ENCODE measurements at places on chromosomes 7 and 10. TPM values are rescaled to one million over a fixed set of nuclear protein-coding genes. Genes with fewer than 3 reads are reported as not detected.
A peak's percentile ranks its signal among the peaks of the same experiment; 100 is the strongest.

- H3K36me3 ChIP-seq, result peaks cover 4% of the 10 kb centered on the region
- no peaks in the 10 kb centered on the region for H3K27me3 ChIP-seq
- DNase-seq, result no peak
- no peaks in the 10 kb centered on the region for H3K4me1 ChIP-seq
- H3K4me3 ChIP-seq, result no peak overlapping the region
Measured at GRCh38 chr10:49089152-49089551, 26.2 kb downstream of the VSTM4 start.

- no peaks in the 10 kb centered on the region for H3K36me3 ChIP-seq
- no peak overlapping the region for H3K27ac ChIP-seq
- no peaks in the 10 kb centered on the region for H3K27me3 ChIP-seq
- H3K4me1 ChIP-seq, result no peaks in the 10 kb centered on the region
- no peak overlapping the region for H3K4me3 ChIP-seq
Measured at GRCh38 chr7:64636386-64636785, 29.5 kb upstream of the ZNF107 start.

DNA sequence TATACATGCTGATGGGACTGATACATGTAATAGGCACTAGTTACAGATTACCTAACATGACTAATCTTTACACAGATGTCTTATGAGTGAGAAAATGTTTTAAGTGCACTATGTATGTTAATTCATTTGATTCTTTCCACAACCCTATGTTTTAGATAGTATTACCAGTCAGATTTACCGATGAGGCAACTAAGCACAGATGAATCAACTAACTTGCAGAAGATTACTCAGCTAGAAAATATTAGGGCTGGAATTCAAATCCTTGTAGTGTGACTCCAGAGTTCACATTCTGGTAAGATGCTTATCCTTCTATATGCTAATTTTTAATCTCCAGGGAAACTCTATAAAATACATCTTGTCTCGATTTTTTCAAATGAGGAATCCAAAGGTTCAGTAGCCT, 964.9 kb downstream of the REEP3 start:
- DNase-seq, result no peak
- no peak overlapping the region for H3K27ac ChIP-seq
- H3K27me3 ChIP-seq, result no peaks in the 10 kb centered on the region
- no peaks in the 10 kb centered on the region for H3K36me3 ChIP-seq

DNA sequence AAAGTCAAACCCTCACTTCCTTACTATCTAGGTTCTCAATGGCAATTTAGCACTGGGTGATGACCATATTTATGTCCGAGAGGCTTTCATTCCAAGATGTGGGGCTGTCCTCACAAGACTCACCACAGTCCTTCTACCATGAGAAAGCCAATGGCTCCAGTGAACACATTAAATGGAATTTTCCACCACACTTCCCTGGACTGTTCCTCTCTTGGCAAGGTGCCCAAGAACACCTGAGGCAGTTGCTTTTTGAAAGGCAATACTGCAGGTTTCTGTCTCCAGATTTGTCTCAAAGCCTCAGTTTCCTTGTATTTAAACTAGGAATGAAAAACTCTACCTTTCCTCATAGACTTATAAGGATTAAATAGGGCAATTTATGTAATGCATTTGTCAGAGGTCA, 24.2 kb downstream of the AFAP1L2 start:
- H3K27me3 ChIP-seq, result no peaks in the 10 kb centered on the region
- no peaks in the 10 kb centered on the region for H3K4me1 ChIP-seq
- no peak for DNase-seq
- H3K4me3 ChIP-seq, result no peak overlapping the region
- H3K27ac ChIP-seq, result no peak overlapping the region

DNA sequence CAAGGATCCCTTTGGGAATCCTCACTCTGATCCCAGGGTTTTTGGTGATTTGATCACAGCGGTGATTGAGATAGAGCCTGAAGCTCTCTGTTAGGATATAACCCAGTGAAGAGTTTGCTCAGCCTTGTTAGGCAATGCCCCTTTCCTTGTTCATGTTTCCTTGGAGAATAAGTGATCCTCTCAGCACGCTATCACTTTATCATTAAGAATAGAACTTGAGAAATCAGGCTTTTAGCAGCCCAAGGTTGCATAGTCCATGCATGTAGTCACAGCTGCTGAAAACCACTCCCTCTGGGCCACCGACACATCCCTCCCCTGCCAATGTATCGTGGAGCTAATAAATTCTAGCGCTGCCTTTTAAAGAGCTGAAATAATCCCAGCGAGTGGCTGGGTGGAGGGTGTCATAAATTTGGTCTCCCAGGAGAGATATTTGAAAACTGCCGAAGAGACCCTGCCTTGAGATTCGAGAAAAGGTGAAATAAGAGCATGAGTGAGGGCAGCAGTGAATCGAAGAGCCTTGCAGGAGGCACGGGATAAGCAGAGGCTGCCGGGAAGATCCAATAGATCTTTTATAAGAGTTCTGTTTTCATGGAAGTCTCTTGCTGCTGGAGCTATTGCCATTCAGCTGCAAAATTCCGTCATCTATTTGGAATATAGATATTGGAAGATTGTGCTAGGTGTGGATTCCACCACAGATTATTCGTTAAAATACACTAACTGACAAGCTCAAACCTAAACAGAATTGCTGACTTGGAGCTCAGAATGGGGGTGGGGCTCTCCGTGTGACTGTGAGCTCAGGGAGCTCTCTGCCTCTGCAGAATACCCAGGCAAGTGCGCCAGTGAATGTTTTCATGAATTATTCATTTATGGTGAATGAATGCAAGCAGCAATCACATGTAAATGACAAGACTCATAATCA, 249.8 kb downstream of the TRIL start:
- no peaks in the 10 kb centered on the region for H3K27me3 ChIP-seq
- no peaks in the 10 kb centered on the region for H3K36me3 ChIP-seq
- H3K27ac ChIP-seq, result no peak overlapping the region

GRCh38 chr7:44977304-44977958, 1.4 kb downstream of the MYO1G start:
- H3K4me1 ChIP-seq, result no peaks in the 10 kb centered on the region
- H3K27ac ChIP-seq, result no peak overlapping the region
- H3K36me3 ChIP-seq, result peaks cover 39% of the 10 kb centered on the region

DNA sequence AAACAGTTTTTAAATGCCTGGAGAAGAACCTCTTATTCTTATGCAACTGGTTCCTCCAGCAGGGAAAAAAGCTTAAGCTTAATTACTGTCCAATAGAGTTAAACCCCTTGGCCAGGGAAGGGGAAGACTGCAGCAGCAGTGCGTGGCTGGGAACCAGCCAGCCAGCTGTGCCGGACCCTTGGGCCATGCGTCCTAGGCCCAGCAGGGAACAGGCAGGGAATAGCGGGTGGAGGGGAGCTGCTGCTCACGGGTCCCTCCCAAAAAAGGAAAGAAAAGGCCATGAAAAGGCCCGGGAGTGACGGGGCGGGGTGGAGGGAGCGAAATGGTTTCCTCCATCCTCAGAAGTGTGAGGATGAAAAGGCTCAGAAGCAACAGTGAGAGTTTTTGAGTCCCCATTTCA, 35.2 kb upstream of the HECW1 start:
- H3K4me3 ChIP-seq, result peak overlapping the region; percentile 24
- H3K27ac ChIP-seq, result no peak overlapping the region
- H3K4me1 ChIP-seq, result peaks cover 10% of the 10 kb centered on the region
- DNase-seq, result peak; percentile 43

- H3K4me3 ChIP-seq, result no peak overlapping the region
- H3K27ac ChIP-seq, result no peak overlapping the region
- H3K4me1 ChIP-seq, result no peaks in the 10 kb centered on the region
Measured at GRCh38 chr7:92963566-92963965, 127.2 kb upstream of the CDK6 start.

DNA sequence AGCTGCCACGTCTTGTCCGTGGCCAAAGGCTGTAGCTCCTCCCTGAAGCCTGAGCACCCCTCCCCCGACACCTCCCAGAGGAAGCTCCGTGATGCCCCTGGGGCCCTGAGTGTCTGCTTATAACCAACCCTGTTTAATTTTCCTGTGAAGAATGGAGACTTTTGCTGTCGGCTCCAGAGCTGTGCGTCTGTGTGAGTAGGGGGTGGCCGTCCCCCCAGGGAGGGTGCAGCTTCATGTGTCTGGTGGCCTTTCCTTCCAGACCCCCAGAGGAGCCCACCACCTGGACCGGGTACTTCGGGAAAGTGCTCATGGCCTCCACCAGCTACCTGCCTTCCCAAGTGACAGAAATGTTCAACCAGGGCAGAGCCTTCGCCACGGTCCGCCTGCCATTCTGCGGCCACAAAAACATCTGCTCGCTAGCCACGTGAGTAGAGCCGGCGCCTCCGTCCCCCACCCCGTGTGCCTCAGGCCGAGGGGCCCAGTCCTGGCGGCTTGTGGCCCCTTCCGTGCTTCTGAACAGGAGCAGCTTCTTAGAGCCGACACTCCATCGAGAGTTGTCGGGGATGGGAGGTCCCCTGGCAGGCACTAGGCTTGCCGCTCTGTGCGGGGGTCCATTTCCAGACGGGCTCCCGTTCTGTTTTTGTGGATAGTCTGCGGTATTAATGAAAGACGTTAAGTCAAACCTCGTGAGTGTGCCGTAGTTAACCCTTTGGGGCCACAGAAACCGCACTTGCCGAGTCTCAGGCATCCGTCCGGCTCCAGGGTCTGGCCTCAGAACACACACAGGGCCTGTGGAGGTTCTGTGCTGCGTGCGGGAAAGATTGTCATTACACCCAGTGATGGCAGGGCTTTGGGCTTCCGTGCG, 37.1 kb downstream of the WIPI2 start:
- DNase-seq, result no peak
- no peaks in the 10 kb centered on the region for H3K4me1 ChIP-seq
- no peak overlapping the region for H3K27ac ChIP-seq
- H3K27me3 ChIP-seq, result no peaks in the 10 kb centered on the region

DNA sequence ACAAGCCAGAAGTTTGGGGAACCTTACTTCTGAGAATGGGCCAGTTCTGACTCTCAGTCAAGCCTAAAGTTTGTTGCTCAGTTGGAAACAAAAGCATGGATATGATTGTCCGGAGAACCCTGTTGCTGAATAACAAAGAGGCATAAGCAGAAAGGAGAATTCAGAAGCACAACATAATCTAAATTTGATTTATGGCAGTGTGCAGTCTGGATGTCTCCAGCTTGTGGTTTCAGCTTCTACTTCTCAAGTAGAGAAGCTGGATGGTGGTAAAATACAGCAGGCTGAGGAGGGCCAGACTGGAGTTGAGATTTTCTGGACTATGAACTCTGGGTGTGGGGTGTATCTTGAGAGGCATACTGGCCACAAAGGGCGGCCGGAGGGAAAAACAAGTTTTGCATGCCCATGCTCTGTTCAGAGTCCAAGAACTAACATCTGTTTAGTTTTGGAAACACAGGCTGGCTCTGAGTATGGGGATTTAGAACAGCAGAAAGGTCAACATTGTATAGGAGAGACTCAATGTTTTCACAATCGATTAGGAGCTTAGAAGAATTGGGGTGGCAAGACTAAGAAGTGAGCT, 592.9 kb downstream of the CNTNAP2 start:
- no peak for DNase-seq
- no peaks in the 10 kb centered on the region for H3K4me1 ChIP-seq
- no peaks in the 10 kb centered on the region for H3K36me3 ChIP-seq

GRCh38 chr7:37191797-37192196, 256.9 kb downstream of the ELMO1 start:
- DNase-seq, result no peak
- H3K36me3 ChIP-seq, result no peaks in the 10 kb centered on the region
- H3K27me3 ChIP-seq, result no peaks in the 10 kb centered on the region
- no peak overlapping the region for H3K27ac ChIP-seq
- H3K4me3 ChIP-seq, result no peak overlapping the region

DNA sequence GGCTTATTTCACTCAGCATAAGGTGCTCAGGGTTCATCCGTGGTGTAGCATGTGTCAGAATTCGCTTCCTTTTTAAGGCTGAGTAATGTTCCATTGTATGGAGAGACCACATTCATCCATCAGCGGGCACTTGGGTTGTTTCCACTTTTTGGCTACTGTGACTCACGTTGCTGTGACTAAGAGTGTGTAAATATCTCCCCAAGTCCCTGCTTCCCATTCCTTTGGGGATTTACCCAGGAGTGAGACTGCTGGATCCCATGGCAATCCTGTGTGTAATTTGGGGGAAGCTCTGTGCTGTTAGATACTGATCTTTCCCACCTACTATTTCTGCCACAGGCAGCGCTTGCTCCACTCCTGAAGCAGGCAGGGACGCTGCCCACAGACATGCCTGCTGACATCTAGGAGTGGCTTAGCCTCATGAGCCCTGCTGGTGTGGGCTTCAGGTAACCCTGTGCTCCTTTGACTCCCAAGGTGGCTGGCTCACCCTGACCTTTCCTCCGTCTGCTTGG, 346.0 kb downstream of the FRMD4A start:
- H3K27me3 ChIP-seq, result no peaks in the 10 kb centered on the region
- no peaks in the 10 kb centered on the region for H3K4me1 ChIP-seq
- no peak for DNase-seq
- no peak overlapping the region for H3K27ac ChIP-seq
- H3K4me3 ChIP-seq, result no peak overlapping the region

- no peak for DNase-seq
- no peaks in the 10 kb centered on the region for H3K36me3 ChIP-seq
- no peaks in the 10 kb centered on the region for H3K27me3 ChIP-seq
- H3K4me3 ChIP-seq, result no peak within 1 kb of the TSS
- H3K4me1 ChIP-seq, result no peaks in the 10 kb centered on the region
Measured at GRCh38 chr10:43371418-43371817, at the start of gene FXYD4. TSS of gene FXYD4 (plus strand) at chr10:43371636. CDS start at chr10:43373747, 2,111 bp downstream.

DNA sequence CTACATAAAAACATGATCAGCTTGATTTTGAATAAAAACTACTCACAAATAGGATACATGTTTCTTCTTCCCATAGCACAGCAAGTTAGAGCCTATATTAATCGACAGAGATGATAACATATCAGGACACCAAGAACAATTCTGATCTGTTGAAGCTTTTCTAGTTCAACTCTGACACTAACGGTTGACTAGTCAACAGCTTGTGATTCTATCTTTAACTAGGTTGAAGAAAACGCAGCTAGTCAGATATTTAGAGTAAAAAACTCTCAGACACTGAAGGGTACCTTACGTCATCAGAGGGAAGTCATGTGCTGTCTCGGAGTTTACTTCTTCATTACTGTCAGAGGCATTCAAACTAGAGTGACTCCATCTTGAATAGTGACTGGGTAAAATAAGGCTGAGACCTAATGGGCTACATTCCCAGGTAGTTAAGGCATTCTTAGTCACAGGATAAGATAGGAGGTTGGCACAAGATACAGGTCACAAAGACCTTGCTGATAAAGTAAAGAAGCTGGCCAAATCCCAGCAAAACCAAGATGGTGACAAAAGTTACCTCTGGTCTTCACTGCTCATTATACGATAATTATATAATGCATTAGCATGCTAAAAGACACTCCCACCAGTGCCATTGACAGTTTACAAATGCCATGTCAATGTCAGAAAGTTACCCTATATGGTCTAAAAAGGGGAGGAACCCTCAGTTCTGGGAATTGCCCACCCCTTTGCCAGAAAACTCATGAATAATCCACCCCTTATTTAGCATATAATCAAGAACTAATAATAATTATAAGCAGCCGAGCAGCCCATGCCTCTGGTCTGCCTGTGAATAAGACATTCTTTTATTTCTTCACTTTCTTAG, 21.3 kb downstream of the CCDC71L start:
- H3K27ac ChIP-seq, result no peak overlapping the region
- no peak for DNase-seq
- H3K36me3 ChIP-seq, result no peaks in the 10 kb centered on the region
- no peaks in the 10 kb centered on the region for H3K27me3 ChIP-seq
- H3K4me3 ChIP-seq, result no peak overlapping the region

AKR1C8 gene
- not detected for total RNA-seq

KCP gene
- 5.3 TPM for total RNA-seq

ZPBP gene
- not detected for total RNA-seq

PTPN20 gene
- not detected for total RNA-seq

NODAL gene
- total RNA-seq, result 84.7 TPM

LIPK gene
- not detected for total RNA-seq

MEIG1 gene
- total RNA-seq, result 0.72 TPM

SLC26A3 gene
- total RNA-seq, result not detected

BBIP1 gene
- total RNA-seq, result 22.3 TPM

CCDC172 gene
- total RNA-seq, result 1.8 TPM

All from H9 (cell line).